ENCODE measurements at places on chromosomes 13 and 19.

DNA sequence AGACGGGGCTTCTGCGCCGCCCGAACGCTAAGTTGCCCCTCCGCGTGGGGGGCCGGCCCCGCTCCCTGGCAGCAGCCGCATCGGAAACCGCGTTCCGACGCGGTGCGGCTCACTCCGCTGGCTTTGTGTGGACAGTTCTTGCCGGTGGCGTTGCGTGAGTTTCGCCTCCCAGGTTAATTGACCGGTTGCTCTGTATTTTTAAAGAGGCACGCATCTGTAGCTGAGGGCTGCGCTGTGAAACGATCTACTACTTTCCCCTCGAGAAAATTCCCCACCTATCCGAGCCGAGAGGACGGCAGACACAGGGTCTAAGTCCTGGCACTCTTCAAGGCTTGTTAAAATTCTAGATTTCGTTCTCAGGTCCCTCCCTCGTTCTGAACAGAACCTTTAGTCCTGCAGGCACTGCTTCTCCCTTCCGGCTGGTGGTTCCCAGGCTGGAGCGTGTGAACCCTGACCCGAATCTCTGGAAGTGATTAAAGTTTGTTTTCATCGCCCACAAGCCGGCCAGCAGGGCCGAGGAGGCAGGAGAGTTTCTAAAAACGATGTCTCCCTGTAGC lies 933 bp downstream of the ARHGEF7 start:
- DNase-seq = no peak

DNA sequence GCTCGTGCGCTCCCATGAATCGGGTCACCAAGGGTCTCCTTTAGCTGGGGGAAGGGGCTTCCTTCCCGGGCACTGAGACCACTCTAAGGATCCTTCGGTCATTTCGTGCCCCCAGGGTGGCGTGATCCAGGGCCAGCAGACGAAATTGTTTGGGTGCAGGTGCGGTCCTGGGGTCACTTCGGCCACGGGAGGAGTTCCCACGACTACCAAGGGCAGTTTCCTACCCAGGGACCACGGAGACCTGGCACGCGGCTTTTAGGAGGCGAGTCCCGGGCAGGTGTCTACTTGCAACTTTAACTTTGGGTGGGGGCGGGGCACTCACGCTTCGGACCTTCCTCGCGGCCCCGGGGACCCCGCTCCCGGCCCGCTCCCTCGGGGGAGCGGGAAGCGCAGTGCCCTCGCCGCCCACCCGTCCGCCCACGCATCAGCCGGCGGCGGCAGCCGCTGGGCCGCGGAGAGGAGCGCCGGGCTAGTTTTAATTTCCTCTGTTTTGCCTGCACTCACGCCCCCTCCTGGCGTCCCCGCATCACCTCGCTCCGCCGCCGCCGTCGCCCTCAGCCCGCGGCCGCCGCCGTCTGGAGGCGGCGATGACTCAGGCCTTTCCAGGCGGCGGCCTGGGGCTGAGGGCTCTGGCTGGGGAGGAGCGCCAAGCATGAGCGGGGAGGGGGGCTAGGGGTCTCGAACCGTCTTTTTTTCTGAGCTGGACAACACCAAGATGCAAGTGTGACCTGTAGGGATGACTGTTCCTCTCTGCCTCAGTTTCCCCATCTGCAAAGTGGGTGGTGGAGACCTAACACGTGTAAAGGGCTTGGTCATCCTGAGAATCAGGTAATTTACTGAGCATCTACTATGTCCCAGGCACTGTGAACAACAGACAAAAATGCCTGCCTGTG lies 21.8 kb downstream of the OLFM2 start:
- peak; percentile 75 for DNase-seq

DNA sequence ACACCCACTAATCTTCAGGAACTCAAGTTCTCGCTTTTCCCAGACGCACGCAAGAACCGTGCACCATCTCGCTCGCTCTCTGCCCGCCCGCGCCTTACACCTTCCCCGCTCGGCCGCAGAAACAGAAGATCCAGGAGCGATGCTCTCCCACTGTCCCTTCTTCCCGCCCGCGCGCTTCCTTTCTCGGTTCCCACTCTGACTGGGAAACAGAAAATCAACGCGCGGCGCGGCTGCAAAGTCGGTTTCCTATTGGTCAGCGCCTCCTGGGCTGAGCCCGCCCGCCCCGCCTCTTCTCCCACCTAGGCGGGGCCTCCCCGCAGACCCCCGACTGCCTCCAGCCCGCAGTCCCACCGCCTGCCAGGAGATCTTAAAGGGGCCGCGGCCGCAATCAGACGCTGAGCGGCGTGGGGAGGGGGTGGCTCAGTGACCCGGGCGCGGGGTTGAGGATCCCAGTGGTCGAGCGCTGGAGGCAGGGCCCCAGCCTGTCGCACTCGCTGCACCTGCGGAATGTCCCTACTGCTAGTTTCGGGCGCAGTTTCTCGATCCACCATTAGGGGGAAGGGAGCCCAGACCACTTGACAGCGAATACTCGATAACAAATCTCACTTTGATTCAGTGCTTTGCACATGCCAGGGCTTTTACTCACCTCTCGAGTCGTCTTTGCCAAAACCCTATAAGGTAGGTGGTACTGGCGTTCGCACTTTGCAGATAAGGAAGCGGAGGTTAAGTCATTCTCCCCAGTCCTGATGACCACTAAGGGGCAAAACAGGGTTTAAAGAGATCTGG lies 700 bp upstream of the SLC25A23 start:
- DNase-seq = peak; percentile 80

GRCh38 chr13:98048265-98048664 lies 94.6 kb upstream of the FARP1 start:
- DNase-seq = no peak

- peak; percentile 71 for DNase-seq
Observed at GRCh38 chr13:110561344-110562035, at the start of gene RAB20. Gene RAB20 (minus strand): TSS chr13:110561722. CDS start chr13:110561519, 203 bp downstream.

GRCh38 chr19:1063030-1063908 lies 3.7 kb upstream of the ARHGAP45 start:
- peak; percentile 66 for DNase-seq

- DNase-seq = no peak
Observed at GRCh38 chr19:2719920-2720776, 1.0 kb downstream of the DIRAS1 start.

DNA sequence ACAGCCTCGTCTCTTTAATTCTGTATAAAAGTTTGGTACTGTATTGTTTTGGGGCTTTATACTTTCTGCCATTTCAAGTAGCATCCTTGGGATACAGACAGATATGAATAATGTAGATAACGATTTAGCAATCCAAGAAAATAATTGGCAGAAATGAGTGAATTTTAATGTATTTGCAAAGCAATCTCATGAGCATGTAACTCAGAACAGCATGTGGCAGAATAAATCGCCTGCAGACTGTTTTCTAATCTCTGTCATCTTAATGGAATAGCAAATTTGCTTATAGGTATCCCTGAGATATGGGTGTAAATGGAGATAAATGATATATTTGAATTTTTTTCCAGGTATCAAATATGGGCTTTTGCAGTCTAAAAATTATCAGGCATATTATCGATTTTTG lies 166.0 kb downstream of the GPC5 start:
- DNase-seq = no peak

DNA sequence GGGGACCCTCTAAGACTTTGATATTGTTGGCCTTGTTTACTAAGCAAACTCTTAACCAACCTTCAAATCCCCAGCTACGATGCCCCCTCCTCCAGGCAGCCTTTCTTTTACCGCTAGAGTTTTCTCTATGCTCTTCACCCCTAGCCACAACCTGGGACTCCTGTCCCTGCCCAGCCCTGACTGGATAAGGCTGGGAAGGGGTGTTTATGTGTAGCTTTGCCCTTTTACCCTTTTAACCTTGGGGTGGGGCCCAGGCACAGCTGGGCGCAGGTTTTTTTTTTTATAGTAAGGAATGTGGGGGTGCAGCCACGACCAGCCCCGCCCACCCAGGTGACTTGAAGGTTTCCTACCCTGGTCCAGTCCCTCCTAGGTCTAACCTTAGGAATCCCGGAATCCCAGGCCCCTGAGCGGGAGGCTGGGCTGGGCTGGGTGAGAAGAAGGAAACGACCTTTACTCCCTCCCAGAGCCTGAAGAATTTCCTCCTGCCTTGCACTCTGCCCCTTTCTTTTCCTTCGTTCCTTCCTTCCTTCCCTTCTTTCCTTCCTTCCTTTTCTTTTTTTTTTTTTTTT lies 12.2 kb downstream of the TJP3 start:
- no peak for DNase-seq

DNA sequence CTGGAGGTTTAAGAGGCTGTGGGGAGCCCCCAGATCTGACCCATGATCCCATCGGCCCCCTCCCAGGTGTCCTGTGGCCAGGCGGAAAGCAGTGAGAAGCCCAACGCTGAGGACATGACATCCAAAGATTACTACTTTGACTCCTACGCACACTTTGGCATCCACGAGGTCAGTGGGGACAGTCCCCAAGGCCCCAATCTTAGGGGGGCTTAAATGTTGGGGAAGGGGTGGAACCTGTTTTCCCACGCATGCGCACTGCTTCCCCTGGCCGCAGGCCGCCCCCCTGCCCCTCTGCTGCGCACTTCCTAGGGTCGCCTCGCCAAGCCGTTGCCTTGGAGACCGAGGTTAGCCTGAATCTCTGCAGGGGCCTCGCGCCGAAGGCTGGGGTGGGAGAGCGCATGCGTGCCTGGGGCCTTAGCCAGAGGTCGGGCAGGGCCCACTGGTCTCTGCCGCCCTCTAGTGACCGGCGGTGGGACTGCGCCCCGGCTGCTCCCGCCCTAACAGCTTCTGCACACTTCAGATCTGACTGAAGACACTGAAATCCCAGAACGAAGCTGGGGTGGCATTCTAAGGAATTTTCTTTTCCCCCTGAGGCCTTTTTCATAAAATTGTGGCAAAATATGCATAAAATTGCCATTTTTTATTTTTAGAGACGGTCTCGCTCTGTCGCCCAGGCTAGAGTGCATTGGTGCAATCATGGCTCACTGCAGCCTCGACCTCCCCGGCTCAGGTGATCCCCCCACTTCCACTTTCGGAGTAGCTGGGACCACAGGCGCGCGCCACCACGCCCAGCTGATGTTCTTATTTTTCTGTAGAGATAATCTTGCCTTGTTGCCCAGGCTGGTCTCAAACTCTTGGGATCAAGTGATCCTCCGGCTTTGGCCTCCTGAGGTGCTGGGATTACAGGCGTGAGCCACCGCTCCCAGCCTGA lies 3.6 kb downstream of the PRMT1 start:
- DNase-seq = peak; percentile 99

DNA sequence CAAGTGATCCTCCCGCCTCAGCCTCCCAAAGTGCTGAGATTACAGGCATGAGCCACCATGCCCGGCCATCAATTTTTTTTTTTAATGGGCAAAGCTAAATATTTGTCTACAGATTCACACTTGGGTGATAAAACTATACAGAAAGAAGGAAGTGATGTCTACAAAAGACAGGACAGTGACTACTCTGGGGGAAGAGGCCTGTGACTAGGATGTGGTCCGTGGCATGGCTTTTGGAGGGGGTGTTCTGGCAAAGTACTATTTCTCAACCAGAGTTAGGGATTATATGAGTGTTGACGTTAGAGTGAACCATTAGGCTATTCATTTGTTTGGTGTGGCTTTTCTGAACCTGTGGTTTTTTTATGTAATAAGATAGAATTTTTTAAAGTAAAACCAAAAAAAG lies 42.7 kb downstream of the INSR start:
- peak; percentile 25 for DNase-seq

GRCh38 chr13:105907319-105908019 lies 628.0 kb downstream of the EFNB2 start:
- no peak for DNase-seq

- DNase-seq = peak; percentile 3
Observed at GRCh38 chr13:80400865-80401426, 60.0 kb upstream of the SPRY2 start.

DNA sequence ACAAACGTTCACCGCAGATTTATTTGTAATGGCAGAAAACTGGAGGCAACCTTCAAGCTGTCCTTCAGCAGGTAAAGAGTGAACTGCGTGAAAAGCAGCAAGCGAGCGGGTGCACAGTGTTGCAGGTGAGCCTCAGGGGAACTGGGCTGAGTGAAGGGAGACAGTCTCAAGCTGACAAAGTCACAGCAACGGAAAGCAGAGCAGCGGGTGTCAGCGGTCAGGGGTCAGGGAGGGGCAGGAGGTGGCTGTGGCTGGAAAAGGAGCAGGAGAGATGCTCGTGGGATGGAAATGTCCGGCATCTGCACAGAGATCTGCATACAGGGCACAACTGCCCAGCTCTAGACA lies 8.5 kb upstream of the RASA3 start:
- no peak for DNase-seq

- DNase-seq = no peak
Observed at GRCh38 chr19:27971869-27972268, 1241.1 kb downstream of the UQCRFS1 start.

DNA sequence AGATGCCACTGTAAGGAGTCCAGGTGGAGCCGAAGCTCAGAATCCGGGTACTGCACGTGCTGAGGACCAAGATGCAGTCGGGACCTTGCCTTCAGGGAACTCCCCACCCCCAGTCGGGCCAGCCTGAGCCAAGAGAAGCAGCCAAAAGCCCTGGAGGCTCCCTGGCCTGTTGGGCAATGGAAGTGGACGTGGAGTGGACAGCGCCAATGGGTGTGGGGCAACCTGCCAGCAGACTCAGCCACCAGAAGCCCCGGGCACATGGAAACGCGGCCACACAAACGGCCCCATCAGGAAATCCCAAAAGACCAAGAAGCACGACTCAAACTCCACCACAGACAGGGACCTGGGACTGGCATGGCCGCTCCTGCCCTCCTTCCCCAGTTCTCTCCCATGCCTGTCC lies 30.0 kb upstream of the KCTD15 start:
- no peak for DNase-seq

DNA sequence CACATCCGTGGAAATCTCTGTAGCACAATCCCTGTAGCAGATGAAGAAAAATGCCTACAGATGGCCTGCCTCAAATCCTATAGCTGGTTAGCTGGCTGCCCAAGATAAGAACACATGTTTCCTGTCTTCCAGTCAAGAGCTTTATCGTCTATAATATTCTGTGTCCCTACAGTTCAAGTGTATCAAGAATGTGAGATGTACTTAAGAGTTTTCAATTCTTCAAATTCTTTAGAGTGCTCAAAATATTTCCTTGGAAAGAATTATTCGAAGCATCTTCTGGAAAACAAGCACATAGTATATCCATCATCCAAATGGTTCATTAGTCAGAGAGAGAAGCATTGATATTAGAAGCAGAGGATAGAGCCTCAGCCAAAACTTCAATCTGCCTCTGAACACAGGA lies 239.8 kb downstream of the COG6 start:
- no peak for DNase-seq

DNA sequence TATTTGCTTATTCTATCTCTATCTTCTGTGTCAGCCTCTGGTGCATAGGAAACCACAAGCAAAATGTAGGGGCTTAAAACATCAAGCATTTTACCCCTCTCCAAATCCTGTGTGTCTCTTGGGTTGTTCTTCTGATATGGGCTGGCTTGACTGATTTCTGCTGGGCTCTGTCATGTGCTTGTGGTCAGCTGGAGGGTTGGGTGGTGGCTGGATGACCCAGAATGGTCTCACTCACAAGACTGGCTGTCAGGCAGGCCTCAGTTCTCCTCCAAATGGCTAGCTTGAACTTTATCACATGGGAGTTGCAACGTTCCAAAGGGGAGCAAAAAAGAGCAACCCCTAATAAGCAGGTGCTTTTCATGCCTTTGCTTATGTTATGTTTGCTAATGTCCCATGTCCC lies 9.6 kb upstream of the LYPD5 start:
- no peak for DNase-seq
